Neural progenitor cell (in vitro differentiated cells): ENCODE measurements at places on chromosomes 4 and X.

GRCh38 chr4:48030470-48030869 is 13.9 kb downstream of the NIPAL1 start:
- DNase-seq = peak; percentile 61

DNA sequence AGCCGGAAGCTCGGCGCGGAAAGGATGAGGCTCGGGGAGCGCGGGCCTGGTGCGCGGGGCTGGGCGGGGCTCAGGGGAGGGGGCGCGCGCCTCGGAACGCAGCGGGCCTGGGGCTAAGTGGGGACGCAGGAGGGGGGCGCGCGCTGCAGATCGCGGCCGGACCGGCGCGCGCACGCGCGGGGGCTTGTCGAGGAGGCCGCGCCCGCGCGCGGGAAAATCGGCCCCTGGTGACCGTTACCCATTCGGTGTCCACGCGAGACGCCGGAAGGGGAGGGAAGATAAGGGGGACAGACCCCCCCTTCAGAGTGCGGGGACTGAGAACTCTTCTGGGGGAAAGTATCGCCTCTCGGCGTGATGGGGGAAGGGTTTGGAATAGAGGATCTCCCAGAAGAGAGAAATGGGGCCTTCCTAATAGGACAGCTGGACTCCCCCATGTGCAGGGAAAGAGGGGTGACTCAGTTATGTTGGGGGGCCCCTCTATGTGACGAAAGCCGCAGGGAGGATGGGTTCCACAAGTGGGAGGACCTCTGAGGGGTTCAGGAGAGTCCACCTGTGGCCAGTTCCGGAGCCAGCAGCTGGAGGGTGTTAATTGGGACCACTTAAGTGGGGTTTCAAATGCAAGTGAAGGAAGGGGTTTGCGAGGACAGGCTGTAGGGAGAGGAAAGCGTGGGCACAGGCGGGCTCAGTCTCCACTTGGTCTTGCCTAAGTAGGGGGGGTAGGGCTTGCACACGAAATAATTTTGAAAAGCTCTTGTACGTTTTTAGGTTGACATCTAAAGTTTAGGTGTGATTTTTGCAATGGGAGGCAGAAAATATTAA is 584 bp downstream of the SUV39H1 start:
- peak; percentile 77 for DNase-seq

DNA sequence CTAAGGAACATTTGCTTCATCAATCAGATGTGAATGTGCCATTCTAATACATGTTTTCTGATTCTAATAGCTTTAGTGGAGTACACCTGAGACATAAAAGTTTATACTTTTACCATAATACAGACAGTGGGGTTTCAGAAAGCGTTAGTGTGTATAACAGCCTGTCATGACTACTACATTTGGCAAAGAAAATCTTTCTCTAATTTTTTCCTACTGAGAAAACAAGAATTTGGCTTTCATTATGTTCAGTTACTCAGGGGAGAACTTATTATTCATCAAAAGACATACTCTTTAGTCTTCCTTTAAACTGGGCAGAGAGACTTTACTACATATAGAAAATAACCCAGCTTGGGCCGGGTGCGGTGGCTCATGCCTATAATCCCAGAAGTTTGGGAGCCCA is 104.9 kb downstream of the PCDH18 start:
- no peak for DNase-seq

- DNase-seq = no peak
Observed at GRCh38 chr4:101708293-101709039, 82.1 kb upstream of the BANK1 start.

DNA sequence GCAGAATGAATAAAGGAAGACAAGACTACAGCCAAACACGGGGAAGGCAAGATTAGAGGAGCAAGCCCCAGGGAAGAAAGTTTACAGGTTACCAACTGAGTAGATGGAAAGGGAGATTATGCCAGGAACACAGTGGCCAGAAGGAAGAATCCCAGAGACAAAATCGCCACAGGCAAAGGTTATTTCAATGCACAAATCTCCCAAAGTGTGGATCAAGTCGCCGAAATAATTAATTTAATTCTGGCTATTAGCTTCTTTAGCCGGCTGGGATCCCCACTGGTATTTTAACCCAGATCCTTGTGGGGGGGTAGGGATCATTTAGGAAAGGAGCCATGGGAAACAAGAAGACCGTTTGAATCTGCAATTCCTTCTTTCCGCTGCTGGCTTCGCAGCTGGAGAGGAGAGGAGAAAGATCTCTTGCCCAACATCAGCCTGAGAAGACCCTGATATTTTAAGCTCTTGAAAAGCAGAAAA is 171.0 kb downstream of the DHX15 start:
- DNase-seq = peak; percentile 83
